Activated T-helper 1 cell treated with anti-CD3 and anti-CD28 coated beads, Interleukin-2, amount 50 U/mL, for 16 hours (primary cell): ENCODE measurements at places on chromosomes 12 and 14.

- DNase-seq: no peak
Observed at GRCh38 chr12:90423965-90424364, 531.0 kb downstream of the CCER1 start.

- DNase-seq: no peak
Observed at GRCh38 chr14:92932448-92933395, 9.8 kb downstream of the CHGA start.

GRCh38 chr14:63895510-63895909 is 42.7 kb downstream of the SYNE2 start:
- DNase-seq: no peak

- no peak for DNase-seq
Observed at GRCh38 chr12:53236443-53237111, 4.6 kb upstream of the RARG start.

DNA sequence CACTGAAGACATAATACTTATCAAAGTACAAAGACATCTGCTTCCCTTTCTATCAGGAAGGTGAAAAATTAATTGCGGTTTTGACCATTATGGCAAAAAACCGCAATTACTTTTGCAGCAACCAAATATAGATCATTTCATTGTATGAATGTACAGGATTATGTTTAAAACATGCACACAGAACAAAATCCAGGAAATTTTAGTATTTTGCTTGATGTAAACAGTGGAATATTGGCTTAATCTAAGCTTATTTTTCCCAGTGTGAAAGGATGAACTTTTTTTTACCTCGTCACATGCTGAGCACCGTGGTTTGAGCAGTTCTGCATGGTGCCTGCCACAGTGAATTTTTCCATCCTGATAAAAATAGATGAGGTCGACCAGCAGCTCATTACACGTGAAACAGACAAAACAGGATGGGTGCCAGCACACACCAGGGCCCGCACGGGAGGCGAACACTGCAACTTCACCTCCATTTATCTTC is 121.2 kb downstream of the PRICKLE1 start:
- DNase-seq: no peak

- DNase-seq: no peak
Observed at GRCh38 chr12:58566599-58566998, 353.7 kb downstream of the LRIG3 start.
